ENCODE measurements at places on chromosomes 3 and 15. TPM values are rescaled to one million over a fixed set of nuclear protein-coding genes. Genes with fewer than 3 reads are reported as not detected.

Gene FETUB
- total RNA-seq, result not detected

Gene APBA2
- 66.0 TPM for total RNA-seq

Gene TEX55
- not detected for total RNA-seq

- no peak for DNase-seq
These were observed 25.9 kb downstream of the AGTR1 start for GRCh38 chr3:148723631-148724030.

DNA sequence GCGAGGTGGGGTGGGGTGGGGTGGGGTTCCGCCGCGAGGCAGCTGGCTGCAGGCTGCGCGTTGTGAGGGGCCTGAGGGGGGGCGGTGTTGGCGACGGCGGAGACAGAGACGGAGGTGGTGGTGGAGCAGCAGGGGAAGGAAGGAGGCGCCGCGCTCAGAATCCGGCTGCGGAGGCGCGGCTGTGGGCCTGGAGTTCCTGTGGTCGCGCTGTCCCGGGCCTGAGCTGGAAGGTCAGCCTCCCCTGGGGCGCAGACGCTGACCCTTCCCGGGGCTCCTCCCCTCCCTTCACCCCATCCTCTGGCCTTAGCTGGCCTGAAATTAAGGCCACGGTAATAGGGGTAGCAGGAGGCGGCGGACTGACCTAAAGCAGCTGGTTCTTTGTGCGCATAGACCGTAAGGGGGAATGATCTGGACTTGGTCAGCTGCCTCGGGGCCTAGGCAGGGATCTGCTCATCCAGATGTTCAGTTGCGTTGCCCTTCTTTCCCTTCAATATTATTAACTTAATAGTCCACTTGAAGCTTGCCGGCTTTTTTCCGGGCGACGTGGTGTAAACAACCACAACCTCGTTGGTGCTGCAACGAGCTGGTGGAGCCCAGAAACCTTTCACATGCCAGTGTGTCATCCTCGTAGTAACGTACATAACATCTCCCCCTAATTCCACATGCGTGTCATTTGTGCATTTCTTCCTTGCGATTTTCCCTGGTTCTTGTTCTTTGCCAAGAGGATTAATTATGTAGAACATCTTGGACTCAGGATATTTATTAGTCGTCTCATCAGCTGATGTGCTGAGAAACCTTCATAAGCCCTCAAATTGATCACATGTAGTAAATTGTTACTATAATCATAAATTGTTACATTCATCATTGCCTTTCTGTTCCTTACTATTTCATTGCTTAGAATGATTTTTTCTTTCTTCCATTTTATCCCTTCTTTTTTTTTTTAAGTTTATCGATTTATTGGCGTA lies 626 bp downstream of the SEC62 start:
- peak; percentile 51 for DNase-seq

- no peak for DNase-seq
These were observed 63.9 kb downstream of the NFKBIZ start for GRCh38 chr3:101913168-101913567.

GRCh38 chr3:79067734-79068133 lies 700.1 kb downstream of the ROBO1 start:
- no peak for DNase-seq
